Ascending aorta (tissue), 2 donors: ENCODE measurements at places on chromosomes 11 and 22. TPM values are rescaled to one million over a fixed set of nuclear protein-coding genes. Genes with fewer than 3 reads are reported as not detected.

The TRMT2A gene
- total RNA-seq, result 161 TPM

The USH1C gene
- total RNA-seq, result not detected

- no peak overlapping the region for H3K4me3 ChIP-seq
- peak overlapping the region; percentile 60 for H3K27ac ChIP-seq
- peaks cover 53% of the 10 kb centered on the region for H3K36me3 ChIP-seq
- DNase-seq, result no peak
- H3K4me1 ChIP-seq, result peaks cover 6% of the 10 kb centered on the region
- no peaks in the 10 kb centered on the region for H3K27me3 ChIP-seq
These were observed 33.9 kb downstream of the ARHGAP1 start for GRCh38 chr11:46666516-46666915.

GRCh38 chr22:24812950-24813775 lies 7.2 kb downstream of the SGSM1 start:
- H3K36me3 ChIP-seq, result no peaks in the 10 kb centered on the region
- peaks cover 11% of the 10 kb centered on the region for H3K4me1 ChIP-seq
- H3K27me3 ChIP-seq, result no peaks in the 10 kb centered on the region
- no peak for DNase-seq
- no peak overlapping the region for H3K4me3 ChIP-seq

DNA sequence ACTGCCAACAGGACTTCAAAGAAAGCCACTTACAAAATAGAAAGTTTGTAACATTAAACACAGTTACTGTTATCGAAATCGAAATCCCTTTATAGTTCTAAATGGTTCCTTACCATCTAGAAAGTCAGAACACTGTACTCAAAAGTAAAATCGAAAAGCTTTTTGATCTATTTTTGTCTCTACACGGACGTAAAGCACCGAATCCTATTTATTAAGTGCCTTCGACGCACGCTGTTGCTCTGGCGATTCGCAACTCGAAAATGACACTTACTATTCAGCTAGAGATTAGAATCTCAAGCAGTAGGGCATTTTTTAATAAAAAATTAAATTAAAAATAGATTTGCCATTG lies 78.3 kb downstream of the LARGE1 start:
- no peaks in the 10 kb centered on the region for H3K27me3 ChIP-seq
- no peak overlapping the region for H3K4me3 ChIP-seq
- H3K27ac ChIP-seq, result peak overlapping the region; percentile 49
- peaks cover 18% of the 10 kb centered on the region for H3K4me1 ChIP-seq

DNA sequence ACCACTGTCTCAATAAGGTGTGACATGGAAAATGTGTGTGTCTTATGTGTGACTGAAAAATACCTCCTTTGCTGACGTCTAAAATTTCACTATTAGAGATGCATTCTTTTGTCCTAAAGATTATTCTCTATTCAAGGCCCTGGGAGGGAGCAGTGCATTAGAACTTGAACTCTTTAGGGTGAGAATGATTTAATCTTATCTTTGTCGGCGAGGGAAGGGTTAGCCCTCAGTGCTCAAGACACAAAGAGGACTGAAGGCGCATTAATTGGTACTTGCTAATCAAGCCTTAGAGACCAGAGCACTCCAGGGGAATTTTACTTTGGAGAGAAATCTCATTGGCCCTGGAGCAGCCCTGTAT lies 29.8 kb upstream of the PLET1 start:
- DNase-seq, result no peak
- H3K27ac ChIP-seq, result peak overlapping the region; percentile 88
- no peaks in the 10 kb centered on the region for H3K36me3 ChIP-seq
- no peaks in the 10 kb centered on the region for H3K27me3 ChIP-seq
- H3K4me3 ChIP-seq, result peak overlapping the region; percentile 84
- H3K4me1 ChIP-seq, result peaks cover 29% of the 10 kb centered on the region

GRCh38 chr22:37469416-37470086 lies 16.6 kb downstream of the MFNG start:
- H3K27me3 ChIP-seq, result no peaks in the 10 kb centered on the region
- no peaks in the 10 kb centered on the region for H3K36me3 ChIP-seq
- H3K4me3 ChIP-seq, result no peak overlapping the region
- H3K27ac ChIP-seq, result no peak overlapping the region

DNA sequence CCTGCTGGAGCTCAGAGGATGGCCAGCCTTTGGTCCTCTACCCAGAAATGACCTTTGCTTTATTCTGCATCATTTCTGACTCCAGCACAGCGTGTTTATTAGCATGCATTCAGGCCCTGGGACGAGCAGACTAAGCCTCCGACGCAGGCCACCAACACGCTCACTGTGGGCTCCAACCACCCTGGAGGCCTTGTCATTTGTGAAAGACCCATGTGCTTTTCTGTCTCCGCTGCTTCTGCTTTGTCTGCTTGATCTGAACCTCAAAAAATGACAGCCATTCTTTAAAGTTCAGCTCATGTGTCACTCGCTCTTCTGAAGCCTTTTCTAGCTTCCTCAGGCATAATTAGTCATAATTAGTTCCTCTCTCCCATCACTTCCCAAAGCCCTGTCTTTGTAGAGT lies 109.1 kb upstream of the TIMP3 start:
- H3K4me3 ChIP-seq, result no peak overlapping the region
- H3K36me3 ChIP-seq, result no peaks in the 10 kb centered on the region
- no peaks in the 10 kb centered on the region for H3K27me3 ChIP-seq
- no peak for DNase-seq
- no peaks in the 10 kb centered on the region for H3K4me1 ChIP-seq
